HT1080 (cell line): ENCODE measurements at places on chromosomes 7 and 10. TPM values are rescaled to one million over a fixed set of nuclear protein-coding genes. Genes with fewer than 3 reads are reported as not detected.

DNA sequence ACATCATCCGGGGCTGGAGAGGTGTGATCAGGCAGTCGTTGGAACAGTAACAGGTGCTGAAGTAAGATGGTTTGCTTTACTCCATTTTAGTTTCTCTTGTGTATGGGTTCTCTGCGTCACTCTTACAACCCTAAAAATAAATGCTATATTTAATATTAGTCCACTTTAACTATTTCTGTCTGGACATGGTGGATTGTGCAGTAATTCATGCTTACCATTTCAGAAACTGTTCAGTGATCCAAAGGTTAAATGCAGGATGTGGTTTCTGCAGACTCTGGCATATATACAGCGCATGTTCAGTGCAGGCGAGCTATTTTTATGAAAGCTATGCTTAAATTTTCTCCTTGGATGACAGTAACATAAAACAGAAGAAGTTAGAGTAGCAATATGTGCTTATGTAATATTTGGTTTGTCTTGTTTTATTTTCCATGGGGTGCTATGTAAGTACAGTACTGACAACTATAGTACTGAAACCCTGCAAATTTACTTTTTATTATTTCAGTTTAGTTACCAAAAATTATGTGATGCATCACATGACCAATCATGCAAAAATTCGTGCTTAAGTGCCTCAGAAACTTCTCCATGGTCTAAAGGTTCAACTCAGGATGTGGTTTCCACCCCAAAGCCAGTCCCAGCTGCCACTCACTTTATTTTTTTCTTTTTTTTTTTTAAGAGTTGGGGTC is 46.6 kb upstream of the GRID1 start:
- DNase-seq: peak; percentile 30

DNA sequence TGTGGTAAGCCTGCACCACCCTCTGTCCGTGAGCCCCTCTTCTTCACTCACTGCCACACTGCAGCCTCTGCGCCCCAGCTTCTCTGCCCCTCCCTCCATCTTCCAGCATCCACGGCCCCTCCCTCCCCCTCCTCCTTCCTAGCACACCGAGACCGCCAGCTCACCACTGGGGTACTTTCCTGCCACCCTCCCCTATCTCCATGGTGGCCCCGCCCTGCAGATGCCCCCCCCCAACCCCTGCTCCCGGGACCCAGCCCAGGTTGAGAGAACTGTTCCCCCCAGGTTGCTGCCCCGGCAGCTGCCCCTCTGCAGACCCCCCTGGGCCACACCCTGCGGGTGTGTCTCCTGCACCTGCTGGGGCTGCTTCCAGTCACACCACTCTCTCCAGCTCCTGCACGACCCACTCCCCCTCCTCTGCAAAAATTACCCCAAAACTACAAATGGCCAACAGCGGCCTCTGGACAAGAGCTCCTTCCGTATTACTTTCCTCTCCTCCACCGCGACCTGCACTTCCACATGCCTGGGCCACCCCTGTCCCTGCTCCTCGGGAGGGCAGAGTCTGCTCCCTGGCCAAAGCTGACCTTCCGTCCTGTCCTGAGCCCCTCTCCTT is 209.2 kb upstream of the PPP2R2D start:
- no peak for DNase-seq

DNA sequence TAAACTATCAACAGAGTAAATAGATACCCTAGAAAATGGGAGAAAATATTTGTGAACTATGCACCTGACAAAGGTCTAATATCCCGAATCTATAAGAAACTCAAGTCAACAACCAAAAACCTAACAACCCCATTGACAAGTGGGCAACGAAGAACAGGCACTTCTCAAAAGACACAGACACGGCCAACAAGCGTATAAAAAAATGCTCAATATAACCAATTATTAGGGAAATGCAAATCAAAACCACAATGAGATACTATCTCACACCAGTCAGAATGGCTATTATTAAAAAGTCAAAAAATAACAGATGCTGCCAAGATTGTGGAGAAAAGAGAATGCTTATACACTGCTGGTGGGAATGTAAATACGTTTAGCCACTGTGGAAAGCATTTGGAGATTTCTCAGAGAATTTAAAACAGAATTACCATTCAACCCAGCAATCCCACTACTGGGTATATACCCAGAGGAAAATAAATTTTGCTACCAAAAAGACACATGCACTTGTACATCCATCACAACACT is 63.2 kb upstream of the CAV2 start:
- no peak for DNase-seq

EMX2 gene
- total RNA-seq: 0.08 and 0.20 TPM in 2 replicates

LZTS2 gene
- 51.8 and 62.1 TPM in 2 replicates for total RNA-seq

WDR86 gene
- total RNA-seq: not detected in 2 replicates
